IMR-90 (cell line): ENCODE measurements at places on chromosomes 1 and 21. TPM values are rescaled to one million over a fixed set of nuclear protein-coding genes. Genes with fewer than 3 reads are reported as not detected.

DNA sequence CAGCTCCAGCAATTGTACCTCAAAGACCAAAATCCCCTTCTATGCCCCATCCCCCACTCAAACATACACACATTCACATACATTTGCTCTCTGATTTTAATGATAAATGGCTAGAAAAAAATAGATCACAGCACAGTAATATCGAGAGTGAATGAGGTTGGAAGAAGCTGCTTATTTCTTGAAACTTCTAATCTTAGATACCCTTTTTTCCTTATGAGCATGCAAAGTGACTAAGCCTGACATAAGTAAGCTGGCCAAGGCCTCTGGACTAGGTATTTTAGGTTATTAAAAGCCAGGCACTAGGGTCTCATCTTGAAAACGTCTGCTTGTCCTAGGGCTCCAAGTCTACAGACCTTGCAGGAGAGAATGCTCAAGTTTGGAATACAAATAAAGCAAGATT, 133.6 kb downstream of the TGFBR3 start:
- DNase-seq, result no peak
- H3K27me3 ChIP-seq, result no peaks in the 10 kb centered on the region
- H3K4me1 ChIP-seq, result peaks cover 2% of the 10 kb centered on the region; the same call in 1 of the 2 replicates
- no peak overlapping the region for H3K27ac ChIP-seq

- no peak overlapping the region for H3K4me3 ChIP-seq
- H3K27me3 ChIP-seq, result no peaks in the 10 kb centered on the region
- no peak overlapping the region for H3K27ac ChIP-seq
- DNase-seq, result no peak
- no peaks in the 10 kb centered on the region for H3K4me1 ChIP-seq
Observed at GRCh38 chr1:48069662-48070395, 72.6 kb upstream of the TRABD2B start.

GRCh38 chr1:213561870-213562269, 425.9 kb upstream of the PROX1 start:
- no peaks in the 10 kb centered on the region for H3K36me3 ChIP-seq
- H3K4me3 ChIP-seq, result no peak overlapping the region
- H3K27ac ChIP-seq, result no peak overlapping the region

DNA sequence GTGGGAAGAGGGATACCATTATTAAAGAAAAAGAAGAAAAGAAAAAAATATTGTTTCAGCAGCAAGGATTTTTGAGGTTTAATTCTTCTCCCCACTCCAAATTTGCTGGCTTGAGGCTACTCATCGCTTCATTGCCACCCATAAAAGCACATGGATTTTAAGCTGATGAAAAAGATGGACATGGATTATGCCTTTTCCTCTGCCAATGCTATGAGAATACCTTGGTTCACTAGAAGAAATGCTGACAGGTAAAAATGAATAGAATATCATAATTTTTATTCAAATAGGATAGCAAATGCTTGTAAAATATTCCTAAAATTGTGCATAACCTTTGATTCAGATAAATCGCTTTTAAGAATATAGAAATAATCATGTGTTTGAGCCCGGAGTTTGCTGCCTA, 289.7 kb upstream of the DPYD start:
- H3K27me3 ChIP-seq, result no peaks in the 10 kb centered on the region
- no peak overlapping the region; the same call in 1 of the 2 replicates for H3K4me3 ChIP-seq
- H3K4me1 ChIP-seq, result peaks cover 3% of the 10 kb centered on the region; the same call in 1 of the 2 replicates
- DNase-seq, result no peak
- peak overlapping the region; percentile 61 for H3K27ac ChIP-seq
- H3K36me3 ChIP-seq, result no peaks in the 10 kb centered on the region

GRCh38 chr1:54360165-54361005, 45.8 kb downstream of the SSBP3 start:
- H3K36me3 ChIP-seq, result peaks cover 13% of the 10 kb centered on the region
- no peak for DNase-seq
- peaks cover 12% of the 10 kb centered on the region for H3K4me1 ChIP-seq
- H3K4me3 ChIP-seq, result no peak overlapping the region
- no peak overlapping the region for H3K27ac ChIP-seq

- no peak overlapping the region for H3K4me3 ChIP-seq
- DNase-seq, result no peak
- peaks cover 15% of the 10 kb centered on the region for H3K27me3 ChIP-seq
- no peak overlapping the region for H3K27ac ChIP-seq
Observed at GRCh38 chr1:166933633-166934032, 41.7 kb downstream of the ILDR2 start.

GRCh38 chr1:62467092-62467491, 30.2 kb downstream of the USP1 start:
- H3K36me3 ChIP-seq, result peaks cover 20% of the 10 kb centered on the region
- DNase-seq, result peak; percentile 1
- H3K4me1 ChIP-seq, result no peaks in the 10 kb centered on the region
- H3K27ac ChIP-seq, result no peak overlapping the region
- no peak overlapping the region for H3K4me3 ChIP-seq
- H3K27me3 ChIP-seq, result no peaks in the 10 kb centered on the region

DNA sequence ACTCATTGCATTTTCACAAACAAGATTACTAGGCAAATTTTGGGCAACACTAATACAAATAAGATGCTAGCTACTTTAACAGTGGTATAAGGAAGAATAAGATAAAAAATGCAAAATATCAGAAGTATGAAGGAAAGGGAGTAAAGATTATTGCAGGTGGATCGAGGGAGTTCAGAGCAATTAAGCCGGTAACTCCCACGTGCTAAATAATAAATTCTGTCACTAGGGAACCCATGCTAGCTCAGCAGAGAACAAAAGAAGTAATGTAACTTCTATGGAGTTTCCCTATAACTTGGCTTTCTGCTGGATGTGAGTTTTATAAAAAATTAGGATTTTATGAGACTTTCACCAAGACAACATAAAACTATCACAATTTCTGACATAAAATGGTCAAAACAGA, 470.5 kb upstream of the RGS18 start:
- no peak for DNase-seq
- H3K27ac ChIP-seq, result no peak overlapping the region
- no peak overlapping the region for H3K4me3 ChIP-seq
- H3K27me3 ChIP-seq, result no peaks in the 10 kb centered on the region

DNA sequence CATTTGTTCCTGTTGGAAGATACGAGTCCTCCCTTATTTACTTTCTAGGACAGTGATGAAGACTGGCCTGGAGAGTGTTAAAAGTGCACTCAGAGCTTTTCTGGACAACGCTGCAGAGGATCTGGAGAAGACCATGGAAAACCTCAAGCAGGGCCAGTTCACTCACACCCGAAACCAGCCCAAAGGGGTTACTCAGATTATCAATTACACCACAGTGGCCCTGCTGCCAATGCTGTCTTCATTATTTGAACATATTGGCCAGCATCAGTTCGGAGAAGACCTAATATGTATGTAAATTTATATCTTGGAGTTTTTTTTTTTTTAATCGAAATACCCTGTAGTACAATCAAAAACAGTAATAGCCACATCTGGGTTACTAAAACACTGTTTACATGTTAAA, 190.5 kb downstream of the ZP4 start:
- H3K36me3 ChIP-seq, result no peaks in the 10 kb centered on the region
- DNase-seq, result no peak
- no peaks in the 10 kb centered on the region for H3K27me3 ChIP-seq

- no peaks in the 10 kb centered on the region for H3K27me3 ChIP-seq
- no peak for DNase-seq
- no peak overlapping the region for H3K4me3 ChIP-seq
Observed at GRCh38 chr1:180975551-180975950, 47.1 kb downstream of the STX6 start.

- DNase-seq, result no peak
- no peaks in the 10 kb centered on the region for H3K4me1 ChIP-seq
- peaks cover 26% of the 10 kb centered on the region for H3K36me3 ChIP-seq
Observed at GRCh38 chr1:229531326-229531725, 23.2 kb upstream of the NUP133 start.

DNA sequence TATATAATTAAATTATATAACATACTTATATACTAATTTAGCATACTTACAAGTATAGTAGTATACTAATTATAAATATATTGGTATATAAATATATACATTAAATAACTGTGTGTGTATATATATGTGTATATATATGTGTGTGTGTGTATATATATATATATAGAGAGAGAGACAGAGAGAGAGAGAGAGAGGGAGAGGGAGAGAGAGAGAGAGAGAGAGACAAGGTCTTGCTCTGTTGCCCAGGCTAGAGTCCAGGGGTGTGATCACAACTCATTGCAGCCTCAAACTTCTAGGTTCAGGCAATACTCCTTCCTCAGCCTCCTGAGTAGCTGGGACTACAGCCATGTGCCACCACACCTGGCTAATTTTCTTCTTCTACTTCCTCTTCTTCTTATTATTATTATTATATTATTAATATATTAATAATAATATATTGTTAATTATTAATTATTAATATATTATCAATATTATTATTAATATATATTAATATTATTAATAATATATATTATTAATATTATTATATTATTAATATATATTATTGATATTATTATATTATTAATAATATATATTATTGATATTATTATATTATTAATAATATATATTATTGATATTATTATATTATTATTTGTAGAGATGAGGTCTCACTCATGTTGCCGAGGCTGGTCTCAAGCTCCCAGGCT, 185.5 kb downstream of the CRB1 start:
- H3K27me3 ChIP-seq, result no peaks in the 10 kb centered on the region; the same call in 1 of the 2 replicates
- no peak overlapping the region for H3K27ac ChIP-seq
- no peak for DNase-seq
- H3K4me3 ChIP-seq, result no peak overlapping the region
- H3K36me3 ChIP-seq, result no peaks in the 10 kb centered on the region

DNA sequence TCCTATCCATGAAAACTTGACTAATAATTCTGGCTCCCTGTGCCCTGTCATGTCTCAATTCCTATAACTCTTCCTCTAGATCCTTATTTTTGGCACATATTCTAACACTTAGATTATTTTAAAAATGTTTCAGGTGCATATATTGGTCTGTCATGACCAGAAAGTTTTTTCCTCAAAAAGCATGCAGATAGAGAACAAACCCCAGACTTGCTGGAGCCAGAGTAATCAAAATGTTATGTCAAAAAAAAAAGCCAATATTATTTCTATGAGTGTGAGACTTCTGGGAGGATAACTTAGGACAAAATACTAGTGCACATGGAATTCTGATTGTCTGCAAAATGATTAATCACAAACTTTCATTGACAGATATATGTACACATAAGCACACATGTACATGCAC, 135.1 kb upstream of the MROH9 start:
- H3K36me3 ChIP-seq, result no peaks in the 10 kb centered on the region
- no peaks in the 10 kb centered on the region for H3K4me1 ChIP-seq
- H3K27ac ChIP-seq, result no peak overlapping the region
- no peak for DNase-seq
- no peak overlapping the region for H3K4me3 ChIP-seq
- H3K27me3 ChIP-seq, result no peaks in the 10 kb centered on the region

The VWA1 gene
- 0.83 and 1.1 TPM in 2 replicates for total RNA-seq

The CCDC17 gene
- 0.18 and 0.56 TPM in 2 replicates for total RNA-seq

The ERI3 gene
- total RNA-seq, result 55.3 and 56.6 TPM in 2 replicates

The RPTN gene
- not detected in 2 replicates for total RNA-seq

The HAO2 gene
- total RNA-seq, result not detected in 2 replicates

The WNT3A gene
- not detected in 2 replicates for total RNA-seq

The MSH4 gene
- under 0.01 TPM in 2 replicates for total RNA-seq

The POGZ gene
- 15.0 and 20.8 TPM in 2 replicates for total RNA-seq

The TNN gene
- not detected in 2 replicates for total RNA-seq

The CDA gene
- total RNA-seq, result 0.90 and 1.4 TPM in 2 replicates

The BARHL2 gene
- total RNA-seq, result not detected in 2 replicates
